Activated CD4-positive, alpha-beta T cell treated with anti-CD3 and anti-CD28 coated beads, Interleukin-2, amount 10 ng/mL, durations not matched to agents 7 days and 5 days (primary cell): ENCODE measurements at places on chromosomes 2 and 18. TPM values are rescaled to one million over a fixed set of nuclear protein-coding genes. Genes with fewer than 3 reads are reported as not detected.

GRCh38 chr18:80254971-80255500 lies 7.7 kb upstream of the PARD6G start:
- DNase-seq, result no peak

DNA sequence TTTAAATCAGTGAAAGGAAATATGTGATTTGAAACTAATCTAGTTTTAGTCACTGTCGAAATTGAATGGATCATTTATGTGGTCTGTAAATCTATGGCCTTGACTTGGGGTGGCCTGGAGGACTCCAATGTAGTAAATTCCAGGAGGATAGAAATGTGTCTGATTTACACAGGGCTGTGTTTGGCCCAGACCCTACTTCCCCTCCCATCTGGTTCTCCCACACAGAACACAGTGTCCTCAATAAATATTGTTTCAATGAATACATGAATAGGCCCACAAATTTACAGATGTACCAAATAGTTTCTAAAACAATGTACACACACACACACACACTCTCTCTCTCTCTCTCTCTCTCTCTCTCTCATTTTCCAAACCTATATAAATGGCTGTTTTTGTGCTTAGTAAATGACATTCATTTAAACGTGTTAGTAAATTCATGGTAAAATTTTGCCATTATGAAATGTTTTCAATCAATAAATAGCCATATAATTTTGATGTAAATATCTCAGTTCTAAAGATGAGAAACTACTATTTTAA lies 1.9 kb downstream of the CCDC68 start:
- DNase-seq, result no peak

The LCT gene
- 0.12 TPM for total RNA-seq

The LRRTM1 gene
- not detected for total RNA-seq

- DNase-seq, result no peak
These were observed 183.4 kb upstream of the SRD5A2 start for GRCh38 chr2:31764169-31764568.

The TMEM200C gene
- total RNA-seq, result not detected

DNA sequence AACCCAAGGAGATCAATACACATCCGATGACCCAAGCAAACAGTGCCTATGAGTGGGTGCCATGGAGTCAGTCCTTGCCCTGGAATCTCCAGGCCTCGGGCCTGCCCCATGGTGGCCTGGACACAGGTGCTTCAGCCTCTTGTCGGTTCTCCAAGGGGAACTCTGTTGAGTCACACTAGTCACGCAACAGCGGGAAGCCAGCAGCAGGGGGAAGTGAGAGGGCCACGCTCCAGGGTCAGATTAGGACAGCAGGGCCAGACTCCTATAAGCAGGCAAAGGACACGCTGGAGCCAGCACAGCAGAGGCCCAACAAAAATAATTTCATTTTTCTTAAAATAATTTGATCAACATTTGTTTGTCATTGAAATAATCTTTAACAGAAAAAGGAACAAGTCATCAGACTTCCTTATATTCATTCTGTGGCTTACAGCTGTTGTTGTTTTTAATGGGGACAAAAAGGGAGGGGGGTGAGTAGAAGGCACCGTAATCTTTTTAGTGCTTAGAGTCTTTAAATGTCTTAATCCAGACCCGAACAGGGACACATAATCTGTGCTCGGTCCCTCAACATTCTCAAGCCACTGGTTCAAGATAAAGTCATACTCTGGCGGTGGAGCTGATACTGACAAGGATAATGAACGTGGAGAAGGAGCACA lies 16.4 kb upstream of the ARMC9 start:
- no peak for DNase-seq
